ENCODE measurements at places on chromosomes 6 and 20.

GRCh38 chr6:157135691-157136090 is 187.6 kb downstream of the TMEM242 start:
- DNase-seq, result no peak

DNA sequence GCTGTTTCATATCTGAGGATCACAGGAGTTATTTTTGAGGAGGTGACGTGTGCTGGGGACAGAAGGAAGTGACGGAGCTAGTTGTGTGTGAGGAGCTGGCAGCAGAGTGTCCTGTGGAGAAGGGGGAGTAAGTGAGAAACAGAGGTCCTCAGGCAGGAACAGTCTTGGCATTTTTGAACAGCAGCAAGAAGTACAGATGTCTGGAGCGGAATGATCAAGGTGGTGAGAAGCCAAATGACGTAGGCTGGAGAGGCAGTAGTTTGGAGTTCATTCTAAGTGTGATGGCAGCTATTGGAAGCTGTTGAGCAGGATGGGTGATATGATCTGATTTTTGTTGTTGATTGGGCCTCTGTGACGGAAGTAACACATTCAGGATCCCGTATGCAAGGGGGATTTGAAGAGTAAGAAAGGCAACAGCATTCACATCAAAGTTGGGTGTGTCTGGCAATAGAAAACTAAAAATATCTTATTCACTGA is 52.3 kb downstream of the SOBP start:
- DNase-seq, result no peak

DNA sequence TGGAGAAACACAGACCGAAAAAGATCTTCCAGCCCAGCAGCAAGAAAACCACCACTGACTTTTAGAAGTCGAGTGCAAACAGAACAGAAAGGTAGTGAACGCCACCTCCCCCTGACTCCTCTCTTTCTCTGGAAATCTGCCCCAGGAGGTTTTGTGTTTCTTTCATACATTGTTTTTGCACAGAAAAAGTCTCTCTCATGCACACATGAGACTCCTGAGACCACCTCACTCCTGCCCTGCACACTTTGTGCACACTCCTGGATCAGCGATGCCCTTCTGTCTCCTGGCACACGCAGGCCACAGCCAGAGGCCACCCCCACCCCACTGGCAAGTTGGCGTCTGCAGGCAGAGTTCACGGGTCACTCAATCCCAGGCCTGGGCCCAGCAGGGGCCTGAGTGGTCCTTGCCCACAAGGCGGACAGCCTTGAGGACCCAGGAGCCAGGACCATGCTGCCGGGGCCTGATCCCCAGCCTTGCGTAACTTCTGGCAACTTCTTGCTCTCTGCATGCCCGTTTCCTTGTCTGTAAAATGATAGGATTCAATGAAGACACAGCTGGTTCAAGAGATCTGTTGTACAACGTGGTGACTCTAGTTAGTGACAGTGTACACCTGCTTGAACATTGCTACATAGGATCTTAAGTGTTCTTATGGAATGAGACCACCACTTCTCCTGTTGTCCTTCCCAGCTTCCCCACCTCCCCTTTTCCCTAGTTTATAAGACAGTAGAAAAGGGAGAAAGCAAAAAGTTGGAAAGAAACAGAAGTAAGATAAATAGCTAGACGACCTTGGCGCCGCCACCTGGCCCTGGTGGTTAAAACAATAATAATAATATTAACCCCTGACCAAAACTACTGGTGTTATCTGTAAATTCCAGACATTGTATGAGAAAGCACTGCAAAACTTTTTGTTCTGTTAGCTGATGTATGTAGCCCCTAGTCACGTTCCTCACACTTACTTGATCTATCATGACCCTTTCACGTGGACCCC is 30.2 kb upstream of the CST7 start:
- DNase-seq, result no peak

- no peak for DNase-seq
Measured at GRCh38 chr6:36605143-36605542, 11.0 kb downstream of the SRSF3 start.

DNA sequence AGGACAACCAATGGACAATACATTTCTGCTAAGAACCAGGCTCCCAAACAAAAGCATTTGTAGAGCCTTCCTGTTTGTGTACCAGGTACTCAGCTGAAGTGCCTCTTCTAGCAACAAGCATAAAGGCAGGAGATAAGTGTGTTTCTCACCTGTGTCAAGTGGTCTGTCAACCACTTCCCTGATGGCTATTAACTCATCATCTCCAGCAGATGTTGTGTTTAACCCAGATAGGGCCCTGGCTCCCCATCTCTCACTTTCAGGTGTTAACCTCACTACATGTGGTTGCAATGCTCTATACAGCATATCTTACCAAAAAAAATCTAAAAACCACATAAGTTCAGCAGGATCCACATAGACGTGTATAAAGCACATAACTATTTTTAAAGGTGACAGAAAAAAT is 9.6 kb upstream of the IL17A start:
- no peak for DNase-seq

DNA sequence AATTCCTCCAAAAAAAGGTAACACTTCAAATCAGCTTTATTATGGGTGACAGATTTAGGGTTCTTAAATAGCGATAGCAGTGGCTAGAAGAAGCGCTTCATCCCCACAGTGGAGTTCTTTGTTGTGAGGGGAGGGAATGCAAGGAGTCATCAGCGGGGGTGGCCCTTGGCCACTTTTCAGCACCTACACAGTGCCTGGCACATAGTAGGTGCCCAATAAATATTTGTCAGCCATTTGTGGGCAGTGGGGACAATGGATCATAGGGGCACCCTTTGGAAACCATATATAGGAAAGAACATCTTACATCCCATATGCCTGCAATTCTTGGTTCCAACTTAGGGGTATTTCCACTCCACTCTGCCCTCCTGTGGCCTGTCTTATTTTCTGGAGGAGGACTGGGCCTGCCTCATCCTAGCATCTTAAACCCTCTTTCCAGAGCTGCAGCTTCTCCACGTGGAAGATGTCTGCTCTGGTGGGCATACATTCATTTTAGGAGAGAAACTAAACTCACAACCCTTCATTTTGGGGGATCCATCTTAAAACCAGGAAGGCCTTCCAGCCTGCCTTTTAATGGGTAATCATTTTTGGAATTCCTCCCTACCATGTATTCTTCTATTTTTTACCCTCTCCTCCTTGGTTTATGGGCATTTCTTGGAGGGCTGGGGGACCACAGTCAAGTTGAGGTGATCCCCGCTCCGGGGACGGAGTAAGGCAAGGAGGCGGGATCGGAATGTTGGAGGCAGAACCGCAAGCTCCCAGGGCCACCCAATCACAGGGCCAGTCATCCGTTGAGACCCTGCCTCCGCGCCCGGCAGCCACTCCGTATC is 2.6 kb upstream of the GPSM3 start:
- DNase-seq, result no peak

GRCh38 chr6:157823528-157824370 is 703 bp downstream of the SNX9 start:
- DNase-seq, result peak; percentile 68

DNA sequence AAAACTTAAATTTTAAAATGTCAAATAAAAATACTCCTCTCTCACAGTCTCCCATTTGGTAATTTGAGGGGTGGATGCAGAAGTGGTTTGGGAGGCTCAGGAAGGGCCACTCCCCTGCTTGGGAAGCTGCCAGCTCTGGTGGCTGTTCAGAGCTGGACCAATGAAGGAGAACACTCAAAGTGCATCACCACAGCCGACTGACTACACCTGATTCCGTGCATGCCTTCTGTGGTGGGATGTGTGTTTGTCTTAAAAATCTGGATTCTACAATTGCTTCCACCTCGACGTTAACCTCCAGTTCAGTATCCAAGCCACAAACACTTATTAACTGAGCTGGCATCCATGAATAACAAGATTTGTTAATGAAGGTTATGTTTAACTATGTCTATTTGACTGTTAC is 137.3 kb downstream of the FOXC1 start:
- no peak for DNase-seq

DNA sequence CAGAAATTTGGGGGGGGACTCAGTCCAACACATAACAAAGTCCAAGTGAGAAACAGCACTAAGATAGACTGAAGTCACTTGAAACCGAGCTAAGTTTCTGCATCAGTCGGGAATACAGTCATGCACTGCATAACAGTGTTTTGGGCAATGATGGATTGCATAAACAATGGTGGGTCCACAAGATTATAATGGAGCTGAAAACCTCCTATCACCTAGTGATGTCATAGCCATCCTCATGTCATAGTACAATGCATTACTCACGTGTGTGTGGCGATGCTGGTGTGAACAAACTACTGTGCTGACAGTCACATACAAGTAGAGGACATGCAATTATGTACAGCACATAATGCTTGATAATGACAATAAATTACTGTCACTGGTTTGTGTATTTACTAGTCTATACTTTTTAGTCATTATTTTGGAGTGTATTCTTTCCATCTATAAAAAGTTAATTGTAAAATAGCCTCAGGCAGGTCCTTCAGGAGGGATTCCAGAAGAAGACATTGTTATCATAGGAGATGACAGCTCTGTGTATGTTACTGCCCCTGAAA is 154.5 kb upstream of the ECI2 start:
- no peak for DNase-seq

GRCh38 chr6:37559501-37559900 is 59.8 kb upstream of the CCDC167 start:
- DNase-seq, result no peak

- no peak for DNase-seq
Measured at GRCh38 chr6:157226026-157226625, 97.2 kb downstream of the TMEM242 start.

DNA sequence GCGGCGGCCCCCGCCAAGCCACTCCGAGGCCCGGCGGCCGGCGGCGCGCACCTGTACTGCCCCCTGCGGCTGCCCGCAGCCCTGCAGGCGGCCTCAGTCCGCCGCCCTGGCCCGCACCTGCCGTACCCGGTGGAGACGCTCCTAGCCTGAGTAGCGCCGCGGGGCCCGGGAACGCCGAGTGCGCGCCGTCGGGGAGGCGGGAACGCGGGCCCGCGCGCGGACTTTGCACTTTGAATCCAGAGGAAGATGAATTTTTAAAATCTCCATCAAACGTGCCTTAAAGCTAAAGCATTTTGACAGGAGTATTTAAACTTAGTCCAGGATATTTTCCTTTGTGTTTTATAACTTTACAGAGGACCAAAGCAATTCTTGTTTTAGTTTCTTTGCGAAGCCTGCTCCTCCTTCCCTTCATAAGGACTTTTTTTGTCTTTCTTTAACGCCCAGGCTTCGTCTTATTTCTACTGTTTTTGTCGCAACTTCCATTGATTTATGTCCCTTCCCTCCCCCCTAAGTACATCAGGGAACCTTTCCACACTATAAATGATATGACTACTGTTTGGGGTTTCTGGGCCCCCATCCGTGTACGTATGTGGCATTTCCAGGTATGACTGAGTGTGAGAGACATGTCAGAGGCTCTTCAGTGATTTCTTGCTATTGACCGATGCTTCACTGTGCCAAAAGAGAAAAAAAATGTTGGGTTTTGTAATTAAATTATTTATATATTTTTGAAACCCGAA is 2.0 kb downstream of the FOXQ1 start:
- DNase-seq, result no peak

DNA sequence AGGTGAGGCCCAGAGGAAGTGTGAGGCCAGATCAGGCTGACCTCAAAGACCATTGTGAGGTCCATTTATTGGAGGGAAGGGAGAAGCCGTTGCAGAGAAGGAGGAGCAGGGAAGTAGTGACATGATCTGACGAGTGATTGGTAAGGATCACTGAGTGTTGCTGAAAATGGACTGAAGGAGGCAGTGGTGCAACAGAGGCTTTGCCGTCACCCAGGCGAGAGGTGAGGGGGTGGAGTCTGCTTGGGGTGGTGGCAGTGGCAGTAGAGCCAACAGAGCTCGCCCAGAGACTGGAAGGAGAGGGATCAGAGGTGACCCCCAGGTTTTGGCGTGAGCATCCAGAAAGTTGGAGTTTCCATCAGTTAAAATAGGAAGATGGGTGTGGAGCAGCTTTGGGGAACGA is 67.9 kb upstream of the CLDN20 start:
- DNase-seq, result no peak

DNA sequence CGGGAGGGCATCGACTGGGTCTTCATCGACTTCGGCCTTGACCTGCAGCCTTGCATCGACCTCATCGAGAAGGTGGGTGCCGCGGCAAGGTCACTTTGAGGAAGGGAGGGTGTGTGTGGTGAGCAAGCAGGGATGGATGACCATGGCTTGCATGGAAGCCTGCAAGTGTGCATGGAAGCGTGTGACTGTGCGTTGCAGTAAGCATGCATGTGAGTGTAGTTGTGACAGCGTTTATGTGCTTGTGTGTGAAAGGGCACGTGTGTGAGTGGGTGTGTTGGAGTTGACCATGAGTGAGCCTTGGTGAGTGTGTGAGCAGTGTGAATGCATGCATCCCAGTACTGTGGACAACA is 32.5 kb downstream of the MYH7B start:
- DNase-seq, result no peak

DNA sequence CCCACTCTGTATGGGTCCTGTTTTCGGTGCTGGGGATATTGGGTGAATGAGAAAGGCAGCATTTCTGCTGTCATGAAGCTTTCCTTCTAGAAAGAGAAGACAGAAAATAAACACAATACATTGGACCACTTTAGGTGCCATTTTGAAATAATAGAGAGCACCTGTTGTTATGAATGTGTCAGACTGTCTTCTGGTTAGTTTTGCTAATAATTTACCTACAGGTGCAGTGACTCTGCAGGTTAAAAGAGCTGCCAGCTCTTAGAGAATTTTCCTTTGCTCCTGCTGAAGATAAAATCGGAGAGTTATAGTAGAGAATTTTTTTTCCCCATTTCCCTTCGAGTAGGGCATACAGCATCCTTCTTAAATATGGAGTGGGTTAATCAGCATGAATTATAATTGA is 21.9 kb upstream of the GCLC start:
- no peak for DNase-seq

GRCh38 chr20:63337786-63338420 is 23.2 kb downstream of the CHRNA4 start:
- DNase-seq, result no peak

GRCh38 chr6:34865107-34865506 is 22.7 kb downstream of the TAF11 start:
- no peak for DNase-seq

- no peak for DNase-seq
Measured at GRCh38 chr6:111185954-111186353, 98.7 kb downstream of the SLC16A10 start.

DNA sequence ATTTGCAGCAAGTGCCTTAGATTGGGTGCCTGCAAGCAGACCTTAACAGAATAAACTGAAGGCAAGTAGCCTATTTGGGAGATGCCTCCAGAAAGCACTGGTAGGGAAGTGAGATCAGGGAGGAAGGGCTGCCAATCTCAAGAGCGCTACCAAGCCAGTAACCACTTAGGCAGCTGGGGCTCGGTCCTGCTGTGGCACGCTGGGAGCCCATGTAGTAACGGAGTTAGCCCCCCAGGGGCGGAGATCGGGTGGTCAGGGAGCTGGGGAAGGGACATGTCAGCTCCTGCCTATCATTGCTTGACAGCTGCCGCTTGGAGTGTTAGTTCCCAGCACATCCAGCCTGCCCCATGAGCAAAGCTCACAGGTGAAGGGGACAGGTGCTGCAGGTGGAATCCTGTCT is 127.0 kb downstream of the CEBPB start:
- no peak for DNase-seq

GRCh38 chr6:164346631-164347030 is 932.1 kb downstream of the QKI start:
- no peak for DNase-seq
